NCI-H2081 treated with DMSO at 0.1 percent for 48 hours (cell line): ENCODE measurements at places on chromosomes 6 and 20.

DNA sequence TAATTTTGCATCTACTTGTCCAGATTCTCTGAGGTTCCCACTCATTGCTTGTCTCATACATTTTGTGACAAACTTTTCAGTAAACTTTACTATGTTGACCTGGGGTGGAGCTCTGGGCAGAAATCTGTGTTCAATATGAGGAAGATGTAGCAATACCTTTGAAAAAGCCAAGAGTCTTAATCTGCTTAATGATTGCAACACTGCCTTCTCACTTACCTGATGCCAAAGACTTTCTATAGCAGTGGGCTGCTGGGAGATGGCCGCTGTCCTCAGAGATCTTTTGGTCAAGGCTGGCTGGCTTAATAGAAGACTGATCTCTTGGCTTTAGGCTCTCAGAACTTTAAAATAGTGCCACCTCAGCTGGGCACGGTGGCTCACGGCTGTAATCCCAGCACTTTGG, 70.1 kb upstream of the RBM24 start:
- DNase-seq: no peak

GRCh38 chr6:55286824-55287223, 40.4 kb upstream of the GFRAL start:
- DNase-seq: no peak

- DNase-seq: no peak
Measured at GRCh38 chr6:15996030-15996429, 132.9 kb upstream of the MYLIP start.

- no peak for DNase-seq
Measured at GRCh38 chr20:51447097-51447764, 95.3 kb downstream of the NFATC2 start.

DNA sequence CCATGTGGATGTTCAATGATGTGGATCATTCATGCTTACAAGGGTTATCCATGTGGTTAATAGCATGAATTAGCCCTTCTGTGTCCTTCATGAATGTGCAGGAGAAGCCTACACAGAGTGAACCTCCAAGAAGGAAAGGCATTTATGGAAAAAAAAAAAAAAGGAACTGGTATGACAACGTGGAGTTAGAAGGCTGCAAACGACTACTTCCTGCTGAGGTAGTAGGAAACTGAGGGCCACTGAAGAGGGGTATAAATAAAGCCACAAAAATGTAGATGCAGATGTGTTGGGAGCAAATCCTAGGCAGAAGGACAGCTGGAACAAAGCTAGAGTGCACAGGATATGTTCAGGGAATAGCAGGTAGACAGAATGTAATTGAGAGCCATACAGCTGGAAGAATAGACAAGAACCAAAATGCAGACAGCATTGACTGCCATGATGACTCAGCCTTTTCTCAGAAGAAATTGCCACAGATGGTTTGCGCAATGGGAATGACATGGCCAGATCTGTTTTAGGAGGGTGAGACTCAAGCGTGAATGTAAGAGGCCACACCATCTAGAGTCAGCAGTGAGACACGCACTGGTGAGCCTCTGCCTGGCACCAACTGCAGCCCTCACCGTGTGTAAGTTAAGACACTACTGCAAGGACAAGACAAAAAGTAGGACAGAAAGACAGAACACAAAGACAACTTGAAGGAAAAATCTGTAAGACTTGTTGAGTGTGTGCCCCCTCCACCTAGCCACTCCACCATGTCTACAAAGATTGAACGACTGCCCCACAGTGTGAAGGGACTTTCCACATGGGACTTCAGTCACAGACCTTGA, 79.8 kb downstream of the KIF13A start:
- no peak for DNase-seq
